ENCODE measurements at places on chromosomes 5 and 9.
A peak's percentile ranks its signal among the peaks of the same experiment; 100 is the strongest.

GRCh38 chr5:103532086-103532734 lies 30.4 kb downstream of the NUDT12 start:
- no peak for DNase-seq

DNA sequence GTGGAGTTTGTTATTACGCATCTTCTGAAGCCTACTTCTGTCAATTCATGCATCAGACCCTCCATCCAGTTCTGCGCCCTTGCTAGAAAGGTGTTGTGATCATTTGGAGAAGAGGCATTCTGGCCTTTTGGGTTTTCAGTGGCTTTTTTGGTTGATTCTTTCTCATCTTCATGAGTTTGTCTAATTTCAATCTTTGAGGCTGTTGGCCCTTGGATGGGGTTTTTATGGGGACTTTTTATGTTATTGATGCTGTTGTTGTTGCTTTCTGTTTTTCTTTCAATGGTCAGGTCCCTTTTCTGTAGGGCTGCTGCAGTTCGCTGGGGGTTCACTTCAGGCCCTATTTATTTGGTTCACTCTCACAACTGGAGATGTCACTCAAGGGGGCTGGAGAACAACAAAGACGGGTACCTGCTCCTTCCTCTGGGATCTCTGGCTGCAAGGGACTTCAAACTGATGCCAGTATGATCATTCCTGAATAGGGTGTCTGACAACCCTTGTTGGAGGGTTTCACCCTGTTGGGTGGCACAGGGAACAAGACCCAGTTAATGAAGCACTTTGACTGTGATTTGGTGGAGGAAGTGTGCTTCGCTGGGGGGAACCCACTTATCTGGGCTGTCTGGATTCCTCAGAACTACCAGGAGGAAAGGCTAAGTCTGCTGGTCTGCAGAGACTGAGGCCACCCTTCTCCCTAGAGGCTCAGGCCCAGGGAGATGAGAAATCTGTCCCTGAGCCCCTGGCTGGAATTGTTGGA lies 226.7 kb upstream of the PTGER4 start:
- DNase-seq = no peak

- peak; percentile 92 for DNase-seq
Observed at GRCh38 chr9:78296893-78297671, at the start of gene PSAT1. PSAT1 (plus strand) TSS chr9:78297125; CDS start chr9:78297211, 86 bp downstream.

DNA sequence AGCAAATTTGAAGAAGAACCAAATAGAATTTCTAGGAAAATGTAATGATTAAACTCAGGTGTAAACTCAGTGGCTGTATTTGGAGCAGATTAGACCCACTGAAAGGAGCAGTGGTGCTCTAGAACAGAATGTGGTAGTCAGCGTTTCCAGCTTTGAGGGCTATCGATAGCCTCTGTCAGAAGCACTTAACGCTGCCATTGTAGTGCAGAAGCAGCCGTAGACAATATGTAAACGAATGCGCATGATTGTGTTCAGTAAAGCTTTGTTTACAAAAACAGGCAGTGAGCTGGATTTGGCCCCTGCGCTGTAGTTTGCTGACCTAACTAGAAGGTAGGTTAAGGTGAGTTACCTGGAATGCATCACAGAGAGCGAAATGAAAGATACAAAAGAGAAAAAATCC lies 72.0 kb downstream of the FAM78A start:
- DNase-seq = no peak

DNA sequence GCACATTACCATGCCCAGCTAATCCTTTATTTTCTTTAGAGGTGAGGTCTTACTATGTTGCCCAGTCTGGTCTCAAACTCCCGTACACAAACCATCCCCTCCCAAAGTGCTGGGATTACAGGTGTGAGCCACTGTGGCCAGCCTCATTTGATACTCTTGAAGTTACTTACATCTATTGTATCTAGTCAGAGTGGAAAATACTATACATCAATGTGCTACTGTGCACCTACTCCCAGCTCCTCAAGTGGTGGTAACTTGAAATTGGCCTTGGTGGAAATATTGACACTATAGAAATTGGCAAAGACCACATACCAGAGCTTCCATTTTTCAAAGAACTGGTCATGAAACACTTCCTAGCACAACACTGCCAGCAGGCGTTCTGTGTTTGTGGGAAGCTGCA lies 10.3 kb downstream of the GGTA1 start:
- no peak for DNase-seq

Measured in activated CD8-positive, alpha-beta memory T cell treated with anti-CD3 and anti-CD28 coated beads, Interleukin-2, amount 50 U/mL, for 48 hours (primary cell).